NCI-H446 treated with DMSO at 0.1 percent for 48 hours (cell line): ENCODE measurements at places on chromosomes 3 and 15.

GRCh38 chr15:66896611-66897010, 168.8 kb upstream of the SMAD3 start:
- DNase-seq = no peak

- no peak for DNase-seq
Measured at GRCh38 chr3:49013738-49014660, 4.4 kb downstream of the DALRD3 start.

DNA sequence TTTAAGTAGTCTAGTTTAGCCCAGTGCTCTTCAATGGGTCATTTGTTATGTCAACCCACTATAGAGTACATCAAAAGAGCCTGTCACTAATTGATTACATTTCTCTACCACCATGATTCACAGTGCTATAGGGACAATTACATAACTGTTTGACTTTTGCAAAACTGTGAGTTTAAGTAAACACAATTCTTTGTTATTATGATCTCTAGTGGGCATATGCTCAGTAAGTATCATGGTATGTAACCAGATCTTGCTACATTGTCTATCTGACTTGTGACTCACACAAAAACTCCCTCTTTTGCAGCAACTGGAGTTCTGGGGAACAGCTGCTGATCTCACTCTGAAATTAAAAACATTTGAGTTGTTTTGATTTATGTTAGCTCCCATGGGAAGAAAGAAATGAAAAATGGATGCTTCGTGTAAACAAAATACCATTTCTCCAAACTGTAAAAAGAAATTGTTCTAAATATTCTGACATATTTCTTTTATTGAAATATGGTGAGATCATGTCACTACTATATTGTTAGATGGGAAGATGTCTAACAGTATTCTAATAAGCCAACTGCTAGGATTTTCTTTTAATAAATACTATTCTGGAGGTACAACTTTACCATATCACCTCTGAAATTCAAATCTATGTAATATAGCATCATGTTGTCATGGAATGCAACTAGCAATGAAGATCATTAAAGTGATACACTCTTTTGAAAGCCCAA, 470.4 kb downstream of the ROBO1 start:
- DNase-seq = peak; percentile 84

GRCh38 chr3:137116619-137117018, 158.8 kb downstream of the IL20RB start:
- DNase-seq = no peak

DNA sequence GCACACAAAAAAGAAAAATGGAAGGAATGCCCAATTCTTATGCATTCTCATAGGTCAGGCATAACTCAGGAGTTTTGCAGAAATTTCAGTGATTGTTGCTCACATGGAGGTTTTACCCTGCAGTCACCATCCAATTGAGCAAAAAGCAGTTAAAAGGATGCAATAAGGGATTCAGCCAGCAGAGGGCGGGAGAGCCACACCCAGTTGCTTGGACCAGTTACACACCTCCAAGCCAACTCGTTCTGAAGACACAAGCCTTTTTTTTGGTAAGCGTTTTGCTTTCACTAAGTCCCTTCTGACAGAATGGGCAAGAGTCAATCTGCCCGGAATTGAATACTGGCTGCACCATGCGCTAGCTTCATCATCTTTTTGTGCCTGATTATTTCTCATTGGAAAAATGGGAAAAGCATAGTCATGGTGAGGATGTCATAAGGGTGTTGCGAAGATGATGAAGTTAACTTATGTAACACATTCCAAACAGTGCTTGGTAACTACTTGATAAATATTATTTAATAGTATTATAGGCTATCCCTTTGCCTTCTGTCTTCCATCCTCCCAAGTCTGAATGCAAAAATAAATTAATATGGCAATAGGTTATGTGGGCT, 154.4 kb upstream of the SGO1 start:
- DNase-seq = peak; percentile 50

DNA sequence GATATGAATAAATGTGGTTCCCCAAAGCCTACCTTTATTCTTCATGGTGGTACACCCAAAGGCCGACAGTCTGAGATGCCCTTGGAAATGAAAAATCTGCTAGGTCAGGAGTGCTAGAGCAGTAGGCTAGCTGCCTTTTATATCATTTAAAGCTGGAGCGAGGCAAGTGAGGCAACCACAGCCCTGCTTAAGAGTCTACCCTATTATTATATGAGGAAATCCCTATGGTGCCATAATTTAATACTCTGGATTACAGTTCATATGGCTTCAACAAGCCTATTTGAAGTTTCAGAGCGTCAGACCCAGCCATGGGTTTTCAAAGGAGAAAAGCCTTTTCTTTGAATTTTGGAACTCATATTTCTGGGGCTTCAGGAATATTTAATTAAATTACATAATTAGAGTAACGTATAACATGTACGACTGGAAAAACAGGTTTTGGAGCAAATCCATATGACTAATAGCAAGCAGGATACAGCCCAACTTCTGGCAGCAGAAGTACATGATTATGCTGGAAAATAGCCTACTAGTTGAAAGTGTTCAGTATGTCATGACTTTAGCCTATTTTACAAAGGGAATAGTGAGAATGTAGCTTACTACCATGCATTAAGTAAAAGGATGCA, 18.0 kb upstream of the SLTM start:
- peak; percentile 48 for DNase-seq

- no peak for DNase-seq
Measured at GRCh38 chr3:13569201-13569600, 20.3 kb downstream of the FBLN2 start.

GRCh38 chr15:67024314-67024997, 40.9 kb upstream of the SMAD3 start:
- peak; percentile 19 for DNase-seq

DNA sequence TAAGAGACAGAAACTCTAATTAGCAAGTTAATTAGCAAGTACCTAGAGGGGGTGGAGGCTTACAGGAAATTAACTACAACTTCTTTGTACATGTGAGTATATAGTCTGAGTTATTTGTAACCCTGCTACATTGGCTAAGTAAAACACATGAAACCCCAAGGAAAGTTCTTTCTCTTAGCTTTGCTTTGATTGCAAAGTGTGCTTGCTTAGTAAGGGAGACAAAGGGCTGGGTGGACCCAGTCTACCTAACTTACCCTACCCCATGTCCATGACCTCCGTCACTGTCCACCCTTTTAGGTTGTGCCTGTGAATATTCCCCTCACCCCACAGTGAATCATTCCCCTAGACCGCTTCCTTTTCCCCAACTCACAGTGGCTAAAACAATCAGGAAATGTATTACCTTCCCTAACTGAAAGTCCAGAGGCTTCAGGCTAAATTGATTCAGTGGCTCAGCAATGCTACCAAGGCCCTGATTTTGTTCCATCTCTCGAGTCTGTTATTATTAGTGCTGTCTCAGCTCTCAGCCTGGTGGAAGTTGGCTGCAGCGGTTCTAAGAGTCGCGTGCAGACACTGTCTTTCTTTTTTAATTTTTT, 31.1 kb upstream of the RYR3 start:
- DNase-seq = no peak

- DNase-seq = no peak
Measured at GRCh38 chr3:39376959-39377634, 6.1 kb upstream of the SLC25A38 start.

DNA sequence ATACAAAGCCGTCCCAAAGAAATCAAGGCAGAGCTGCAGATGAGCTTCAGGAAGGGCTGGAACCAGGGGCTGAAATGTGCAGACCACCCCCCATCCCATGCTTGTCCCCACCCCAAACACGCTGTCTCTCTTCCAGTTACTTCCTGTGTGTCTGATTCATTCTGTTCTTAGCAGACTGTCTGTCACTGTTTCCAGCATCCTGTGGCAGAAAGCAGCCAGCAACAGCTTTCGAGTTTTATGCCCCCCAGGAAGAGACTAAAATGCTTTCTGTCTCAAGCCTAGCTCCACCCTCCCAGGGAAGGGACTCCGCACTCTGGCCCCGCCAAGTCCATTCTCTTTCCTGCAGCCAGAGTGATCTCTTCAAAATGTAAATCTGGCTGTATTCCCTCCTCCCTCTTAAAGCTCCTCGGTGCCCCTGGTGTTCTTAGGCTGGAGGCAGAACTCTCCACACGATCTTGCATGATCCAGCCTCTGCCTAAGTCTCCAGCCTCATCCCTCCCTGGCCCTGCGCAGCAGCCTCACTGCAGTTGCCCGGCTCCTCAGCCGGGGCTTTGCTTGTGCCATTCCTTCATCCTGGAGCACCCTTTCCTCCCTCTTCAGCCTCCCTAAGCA, 41.5 kb downstream of the HRH1 start:
- no peak for DNase-seq

DNA sequence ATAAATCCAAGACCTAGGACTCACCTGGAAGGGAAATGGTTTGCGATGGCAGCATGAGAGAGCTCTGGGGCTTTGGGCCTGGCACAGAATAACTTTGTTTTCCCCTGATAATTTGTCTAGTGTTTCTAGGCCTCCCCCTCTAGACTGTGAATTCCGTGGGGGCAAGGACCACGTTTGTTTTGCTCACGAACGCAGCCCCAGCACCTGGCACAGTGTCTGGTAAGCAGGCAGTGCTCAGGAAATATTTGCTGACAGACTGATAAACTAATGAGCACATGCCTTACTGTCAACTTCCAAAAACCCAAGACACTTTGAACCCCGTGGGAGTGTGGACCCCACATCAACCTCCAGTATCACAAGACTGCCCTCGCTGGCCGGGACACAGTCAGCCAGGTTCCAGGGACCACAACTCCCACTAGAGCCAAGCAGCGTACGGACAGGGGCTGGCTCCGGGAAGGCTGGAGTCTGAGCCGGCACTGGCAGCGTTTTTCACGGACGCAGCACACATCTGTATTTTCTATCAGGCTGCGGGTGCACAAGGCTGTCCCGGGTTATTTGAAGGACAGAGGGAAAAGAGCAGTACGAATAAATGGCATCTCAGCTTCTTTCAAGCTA, 146.5 kb downstream of the XXYLT1 start:
- DNase-seq = no peak
